ENCODE measurements at places on chromosomes 12 and 14. TPM values are rescaled to one million over a fixed set of nuclear protein-coding genes. Genes with fewer than 3 reads are reported as not detected.

SPIC gene
- total RNA-seq = not detected

TSPAN19 gene
- total RNA-seq = 0.92 TPM

STXBP6 gene
- 0.38 TPM for total RNA-seq

TEX52 gene
- not detected for total RNA-seq

CLMN gene
- total RNA-seq = 9.8 TPM

ENO2 gene
- total RNA-seq = 27.0 TPM

GLIPR1L2 gene
- 0.29 TPM for total RNA-seq

TSPAN8 gene
- 0.89 TPM for total RNA-seq

Data from kidney epithelial cell (primary cell).